Substantia nigra (tissue), 51 donors: ENCODE measurements at places on chromosomes 13 and 19.

- no peak for DNase-seq
Observed at GRCh38 chr19:4115050-4115817, 8.7 kb downstream of the MAP2K2 start.

DNA sequence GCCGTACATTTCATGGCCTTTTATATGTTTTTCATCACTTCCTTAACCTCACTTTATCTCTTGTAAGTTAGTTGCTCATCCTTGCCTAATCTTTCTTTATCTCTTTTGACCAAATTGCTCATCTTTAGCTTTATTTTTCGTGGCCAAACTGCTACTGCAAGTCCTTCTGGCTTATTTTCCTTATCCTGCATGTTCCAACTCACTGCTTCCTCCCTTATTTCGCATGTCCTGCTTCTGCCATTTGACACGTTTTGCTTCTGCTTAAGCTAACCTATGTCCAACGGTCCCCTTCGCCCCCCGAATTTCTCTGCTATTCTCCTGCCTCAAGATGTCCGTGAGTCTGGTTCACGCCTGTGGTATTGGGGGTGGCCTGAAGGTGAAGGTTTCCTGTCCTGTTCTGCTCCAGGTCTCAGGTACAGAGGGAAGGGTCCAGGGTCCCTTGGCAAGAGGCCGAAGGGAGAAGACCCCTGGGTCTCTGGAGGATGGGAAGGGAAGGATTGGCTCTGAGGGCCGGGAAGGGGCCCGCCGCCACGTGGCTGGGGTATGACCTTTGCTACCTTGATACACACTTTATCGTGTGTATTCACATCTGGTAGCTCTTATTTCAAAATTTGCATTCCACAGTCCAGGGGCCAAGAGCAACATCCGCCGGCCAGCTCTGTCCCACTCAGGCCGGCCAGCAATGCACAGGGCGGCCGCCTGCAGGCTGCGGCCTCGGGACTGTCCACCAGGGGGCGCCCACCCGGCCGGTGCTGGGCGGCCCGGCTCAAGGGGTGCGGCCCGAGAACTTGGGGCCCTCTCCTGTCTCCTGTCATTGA lies 2.9 kb upstream of the C19orf85 start:
- no peak for DNase-seq

DNA sequence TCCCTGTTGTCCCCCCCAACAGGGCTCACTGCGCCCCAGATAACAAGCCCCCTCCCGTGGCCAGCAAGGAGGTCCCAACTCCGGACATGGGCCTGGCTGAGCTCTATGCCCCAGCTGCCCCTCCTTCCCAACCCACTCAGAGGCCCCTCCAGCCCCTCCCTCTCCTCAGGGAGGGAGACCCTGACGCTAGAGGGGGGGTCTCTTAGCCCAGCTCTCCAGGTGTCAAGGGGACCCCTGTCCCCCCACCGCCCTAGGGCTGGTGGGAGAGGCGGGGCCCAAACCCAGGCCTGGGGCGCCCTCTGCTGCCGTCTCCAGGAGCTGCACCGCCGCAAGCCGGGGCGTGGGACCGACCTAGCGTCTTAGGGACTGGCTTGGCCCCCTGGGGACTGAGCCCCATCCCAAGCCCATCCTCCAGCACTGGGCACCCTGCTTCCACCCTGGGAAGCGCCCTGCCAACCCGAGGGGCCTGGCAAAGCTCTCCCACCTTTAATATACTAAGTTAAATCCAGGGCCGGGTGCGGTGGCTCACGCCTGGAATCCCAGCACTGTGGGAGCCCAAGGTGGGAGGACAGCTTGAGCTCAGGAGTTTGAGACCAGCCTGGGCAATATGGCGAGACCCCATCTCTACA lies 1.4 kb downstream of the GRIN3B start:
- peak; percentile 8 for DNase-seq

DNA sequence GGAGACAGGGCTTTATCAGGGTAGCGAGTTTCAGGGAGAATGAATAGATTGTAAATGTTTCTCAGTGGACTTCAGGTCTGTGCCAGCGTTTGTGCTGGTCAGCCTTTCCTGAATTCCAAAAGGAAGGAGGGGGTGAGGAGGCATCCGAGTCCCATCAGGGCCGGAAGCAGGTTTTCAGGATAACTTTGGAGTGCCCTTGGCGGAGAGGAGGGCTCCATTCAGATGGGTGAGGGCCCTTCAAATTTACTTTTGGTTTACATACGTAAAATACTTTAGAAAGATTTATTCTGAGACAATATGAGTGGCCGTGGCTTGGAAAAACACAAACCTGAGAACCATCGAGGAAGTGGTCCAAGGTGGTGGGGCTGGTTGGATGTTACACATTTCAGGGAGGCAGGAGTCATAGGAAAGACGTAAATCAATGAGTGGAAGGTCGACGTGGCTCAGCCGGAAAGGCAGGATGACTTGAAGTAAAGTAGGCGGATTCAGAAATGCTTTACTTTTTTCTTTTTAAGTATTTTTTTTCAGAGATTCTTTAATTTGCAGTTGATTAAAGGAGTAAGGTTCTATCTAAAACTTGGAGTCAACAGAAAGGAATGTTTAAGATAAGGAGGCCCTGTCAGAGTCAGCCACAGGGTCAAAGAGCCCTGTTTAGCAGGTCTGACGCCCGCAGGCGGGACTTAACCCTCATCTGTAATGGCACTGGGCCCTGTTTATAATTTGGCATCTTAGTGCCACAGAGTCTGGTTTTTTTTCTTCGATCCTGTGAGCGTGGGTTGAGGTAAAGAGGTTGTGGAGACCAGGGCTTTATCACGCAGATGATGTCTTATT lies 32.8 kb downstream of the ATP11A start:
- no peak for DNase-seq

GRCh38 chr13:64186071-64186470 lies 2770.4 kb upstream of the PCDH20 start:
- DNase-seq = no peak

GRCh38 chr19:37537391-37537947 lies 30.7 kb downstream of the ZNF793 start:
- DNase-seq = no peak

DNA sequence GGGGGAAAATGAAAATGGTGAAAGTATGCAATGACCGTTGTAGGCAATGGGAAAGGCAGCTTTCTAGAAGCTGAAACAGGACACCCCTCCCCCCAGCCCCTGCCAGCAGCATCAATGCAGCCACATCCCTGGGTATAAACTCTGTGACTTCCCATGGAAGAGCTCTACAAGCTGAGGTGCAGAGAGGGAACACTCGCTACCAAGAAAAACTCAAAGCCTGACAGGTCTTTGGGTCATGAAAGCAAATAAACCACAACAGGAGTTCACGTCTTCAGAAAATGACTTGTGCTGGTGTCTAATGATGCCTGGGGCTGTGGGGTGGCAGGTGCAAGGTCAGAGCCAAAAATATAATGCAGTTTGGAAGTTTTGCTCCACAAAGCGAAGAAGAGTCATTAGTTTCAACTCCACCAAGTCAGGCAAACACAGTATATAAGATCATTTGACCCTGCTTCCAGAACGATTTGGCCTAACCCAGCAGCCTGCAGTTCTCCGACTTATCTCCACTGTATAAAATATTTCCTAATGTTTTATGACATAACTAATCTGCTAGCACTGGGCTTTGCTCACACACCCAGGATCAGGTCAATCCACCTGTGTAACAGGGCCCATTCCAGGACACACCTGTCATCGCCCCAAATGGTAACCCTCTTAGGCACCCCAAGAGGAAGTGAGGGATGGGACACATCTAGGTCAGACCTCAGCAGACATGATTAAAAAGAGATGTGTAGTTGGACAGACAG lies 102.1 kb downstream of the IRS2 start:
- no peak for DNase-seq

GRCh38 chr13:90773681-90774080 lies 573.8 kb upstream of the MIR17HG start:
- no peak for DNase-seq

GRCh38 chr13:50055454-50055853 lies 40.2 kb downstream of the KCNRG start:
- DNase-seq = no peak

GRCh38 chr13:106683179-106683578 lies 115.2 kb upstream of the ARGLU1 start:
- no peak for DNase-seq

DNA sequence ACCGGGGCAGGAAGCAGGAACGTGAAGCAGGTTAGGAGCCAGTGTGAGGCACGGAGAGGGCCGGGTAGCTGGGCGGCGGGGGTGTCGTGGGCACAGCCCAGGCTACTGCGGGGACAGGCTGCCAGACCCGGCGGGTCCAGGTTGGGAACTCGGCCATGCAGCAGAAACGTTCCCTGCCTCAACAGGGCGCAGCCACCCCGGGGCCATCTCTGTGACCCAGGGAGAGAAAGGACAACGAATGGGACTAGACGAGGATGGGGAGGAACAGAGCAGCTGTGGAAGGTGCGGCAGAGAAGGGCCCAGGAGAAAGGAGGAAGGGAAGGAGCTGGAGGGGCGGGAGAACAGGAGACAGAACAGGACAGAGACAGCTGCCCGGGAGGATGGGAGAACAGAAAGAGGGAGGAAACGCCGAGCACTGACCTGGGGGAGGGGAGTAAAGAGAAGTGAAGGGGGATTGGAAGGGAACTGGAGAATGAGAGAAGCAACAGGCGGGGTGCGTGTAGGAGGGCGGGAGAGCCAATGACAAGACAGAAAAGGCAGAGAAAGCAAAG lies 12.9 kb upstream of the GARIN5A start:
- no peak for DNase-seq

- DNase-seq = peak; percentile 48
Observed at GRCh38 chr19:55113570-55114039, 3.8 kb downstream of the PPP1R12C start.

- no peak for DNase-seq
Observed at GRCh38 chr19:29620931-29621351, 14.9 kb downstream of the POP4 start.

DNA sequence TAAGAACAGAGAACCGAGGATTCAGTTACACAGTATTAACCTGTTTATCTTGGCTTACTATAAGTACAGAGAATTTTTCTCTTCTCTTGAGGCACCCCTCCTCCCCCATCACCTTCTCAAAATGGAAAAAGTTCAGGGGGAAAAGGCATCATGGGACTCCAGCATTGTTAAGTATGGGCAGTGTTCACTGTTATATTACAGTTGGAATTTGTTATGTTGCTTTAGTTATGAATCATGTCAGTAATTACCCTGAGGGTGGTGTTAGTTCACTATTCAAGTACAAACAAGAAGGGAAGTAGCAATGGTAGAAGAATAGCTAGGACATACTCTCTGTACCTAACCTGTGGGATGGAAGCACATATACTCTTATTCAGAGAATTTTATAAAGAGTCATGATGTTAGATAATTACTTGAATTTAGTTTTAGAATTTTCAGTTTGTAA lies 12.0 kb downstream of the LPAR6 start:
- no peak for DNase-seq

- DNase-seq = no peak
Observed at GRCh38 chr13:110716247-110716515, 2.7 kb downstream of the ING1 start.

DNA sequence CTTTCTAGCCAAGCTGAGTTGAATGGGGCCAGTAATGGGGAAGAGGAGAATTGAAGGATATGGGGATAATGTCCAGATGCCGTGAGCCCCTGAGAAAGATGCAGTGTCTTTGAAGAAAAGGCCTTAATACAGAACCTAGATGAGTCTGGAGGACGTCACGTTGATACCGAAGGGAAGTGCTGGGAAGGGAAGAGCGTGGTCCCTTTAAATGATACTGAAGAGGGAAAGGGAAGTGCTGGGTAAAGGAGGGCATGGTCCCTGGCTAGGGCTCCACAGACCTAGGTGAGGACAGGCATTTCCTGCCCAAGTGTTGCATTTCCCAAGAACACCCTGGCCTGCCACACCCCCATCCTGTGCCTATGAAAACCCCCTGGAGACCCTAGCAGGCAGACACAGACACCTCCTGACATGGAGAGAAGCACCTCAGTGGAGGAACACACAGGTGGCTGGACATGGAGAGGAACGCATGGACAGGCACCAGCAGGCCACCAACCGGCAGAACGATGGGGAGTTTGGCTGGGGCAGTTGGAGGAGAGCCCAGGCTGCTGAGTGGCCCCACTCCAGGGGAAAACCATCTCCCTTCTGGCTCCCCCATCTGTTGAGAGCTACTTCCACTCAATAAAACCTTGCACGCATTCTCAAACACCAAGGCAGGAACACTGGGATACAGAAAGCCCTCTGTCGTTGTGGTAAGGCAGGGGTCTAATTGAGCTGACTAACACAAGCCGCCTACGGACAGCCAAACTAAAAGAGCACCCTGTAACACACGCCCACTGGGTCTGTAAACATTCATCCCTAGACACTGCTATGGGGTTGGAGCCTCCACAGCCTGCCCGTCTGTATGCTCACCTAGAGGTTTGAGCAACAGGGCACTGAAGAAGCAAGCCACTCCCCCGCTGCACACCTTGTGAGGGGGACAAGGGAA lies 34.9 kb upstream of the POMP start:
- no peak for DNase-seq

- DNase-seq = no peak
Observed at GRCh38 chr19:38420935-38421334, 5.1 kb downstream of the RASGRP4 start.

GRCh38 chr13:84479656-84480055 lies 597.4 kb upstream of the SLITRK1 start:
- no peak for DNase-seq

- DNase-seq = no peak
Observed at GRCh38 chr13:63910511-63910910, 2494.9 kb upstream of the PCDH20 start.

- DNase-seq = no peak
Observed at GRCh38 chr13:109301726-109302125, 484.7 kb downstream of the IRS2 start.

- DNase-seq = no peak
Observed at GRCh38 chr13:110447058-110447511, 114.4 kb downstream of the RAB20 start.

DNA sequence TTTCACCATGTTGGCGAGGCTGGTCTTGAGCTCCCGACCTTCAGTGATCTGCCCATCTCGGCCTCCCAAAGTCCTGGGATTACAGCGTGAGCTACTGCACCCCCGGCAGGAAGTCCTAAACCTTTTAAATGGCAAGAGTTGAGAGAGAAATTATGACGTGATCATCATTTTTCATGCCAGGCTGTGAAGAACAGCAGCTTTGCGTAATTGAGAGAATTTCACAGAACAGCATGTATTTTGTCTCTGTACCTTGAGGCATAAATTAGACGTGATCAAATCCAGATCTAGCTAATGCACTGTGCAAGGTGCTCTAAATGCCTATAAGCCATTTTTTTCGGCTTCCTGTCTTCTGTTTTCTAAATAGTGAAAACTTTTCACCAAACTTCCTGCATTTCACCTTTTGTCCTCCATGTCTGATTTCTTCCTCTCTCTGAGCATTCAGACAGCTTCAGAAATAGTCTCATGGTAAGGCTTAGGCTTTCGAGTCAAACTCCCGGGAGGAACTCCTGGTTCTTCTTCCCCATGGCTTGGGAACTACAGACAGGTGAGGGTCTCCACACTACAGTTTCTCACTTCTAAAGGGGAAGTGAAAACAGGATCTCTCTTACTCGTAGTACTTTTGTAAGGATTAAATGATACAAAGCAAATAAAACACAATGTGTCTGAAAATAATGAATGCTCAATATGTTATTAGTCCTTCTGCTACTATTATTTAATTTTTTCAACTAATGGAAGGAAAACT lies 51.0 kb downstream of the WDFY2 start:
- no peak for DNase-seq

GRCh38 chr19:50050406-50051227 lies 24.8 kb downstream of the ZNF473 start:
- peak; percentile 39 for DNase-seq

- no peak for DNase-seq
Observed at GRCh38 chr13:36639610-36640009, 34.2 kb upstream of the SERTM1 start.
